Astrocyte of the hippocampus (primary cell): ENCODE measurements at places on chromosomes 16 and 17.
A peak's percentile ranks its signal among the peaks of the same experiment; 100 is the strongest.

DNA sequence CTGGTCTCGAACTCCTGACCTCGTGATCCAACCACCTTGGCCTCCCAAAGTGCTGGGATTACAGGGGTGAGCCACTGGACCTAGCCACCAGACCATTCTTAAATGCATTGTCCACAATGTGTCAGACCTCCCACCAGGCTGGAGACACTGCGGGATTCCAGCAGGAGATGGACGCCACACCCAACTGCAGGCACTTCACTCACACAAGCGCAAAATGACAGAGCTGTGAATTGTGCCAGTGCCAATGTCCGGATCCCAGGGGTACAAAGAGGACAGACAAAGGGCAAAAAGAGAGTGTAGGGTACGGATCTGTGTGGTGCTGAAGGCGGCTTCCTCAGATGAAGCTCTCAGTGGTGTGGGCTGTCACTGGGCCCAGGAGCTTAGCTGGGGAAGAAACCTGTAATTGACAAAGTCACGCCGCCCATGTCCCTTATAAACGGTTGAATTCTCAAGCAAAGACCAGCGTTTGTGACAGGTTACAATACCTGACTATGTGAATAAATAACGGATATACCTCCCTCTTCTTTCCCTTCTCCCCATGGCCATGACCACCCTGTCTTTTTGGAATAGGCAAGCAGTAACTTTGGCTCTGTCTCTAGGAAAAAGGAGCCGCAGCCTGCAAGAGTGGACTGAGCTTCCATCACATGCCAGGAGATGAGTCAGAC, 40.0 kb downstream of the HS3ST3A1 start:
- peak; percentile 94 for DNase-seq

- DNase-seq, result no peak
These were observed 116.0 kb downstream of the SALL1 start for GRCh38 chr16:51035110-51035498.

- peak; percentile 50 for DNase-seq
These were observed 37.4 kb downstream of the AXIN2 start for GRCh38 chr17:65523853-65524664.

DNA sequence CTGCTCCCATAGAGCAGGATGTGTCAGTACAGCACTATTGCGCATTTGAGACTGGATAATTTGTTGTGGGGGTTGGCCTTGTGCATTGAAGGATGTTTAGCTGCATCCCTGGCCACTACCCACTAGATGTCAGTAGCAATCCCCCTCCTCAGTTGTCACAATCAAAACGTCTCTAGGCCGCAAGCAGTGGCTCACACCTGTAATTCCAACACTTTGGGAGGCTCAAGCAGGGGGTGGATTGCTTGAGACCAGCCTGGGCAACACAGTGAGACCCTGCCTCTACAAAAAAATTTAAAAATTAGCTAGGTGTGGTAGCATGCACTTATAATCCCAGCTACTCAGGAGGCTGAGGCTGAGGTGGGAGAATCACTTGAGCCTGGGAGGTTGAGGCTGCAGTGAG, 48.4 kb downstream of the CENPV start:
- DNase-seq, result peak; percentile 64

GRCh38 chr17:1643293-1643998, 2.1 kb downstream of the SCARF1 start:
- peak; percentile 57 for DNase-seq

- no peak for DNase-seq
These were observed 3.0 kb downstream of the PGAP6 start for GRCh38 chr16:378821-379182.

- DNase-seq, result no peak
These were observed 30.4 kb upstream of the SBK1 start for GRCh38 chr16:28261942-28262341.

DNA sequence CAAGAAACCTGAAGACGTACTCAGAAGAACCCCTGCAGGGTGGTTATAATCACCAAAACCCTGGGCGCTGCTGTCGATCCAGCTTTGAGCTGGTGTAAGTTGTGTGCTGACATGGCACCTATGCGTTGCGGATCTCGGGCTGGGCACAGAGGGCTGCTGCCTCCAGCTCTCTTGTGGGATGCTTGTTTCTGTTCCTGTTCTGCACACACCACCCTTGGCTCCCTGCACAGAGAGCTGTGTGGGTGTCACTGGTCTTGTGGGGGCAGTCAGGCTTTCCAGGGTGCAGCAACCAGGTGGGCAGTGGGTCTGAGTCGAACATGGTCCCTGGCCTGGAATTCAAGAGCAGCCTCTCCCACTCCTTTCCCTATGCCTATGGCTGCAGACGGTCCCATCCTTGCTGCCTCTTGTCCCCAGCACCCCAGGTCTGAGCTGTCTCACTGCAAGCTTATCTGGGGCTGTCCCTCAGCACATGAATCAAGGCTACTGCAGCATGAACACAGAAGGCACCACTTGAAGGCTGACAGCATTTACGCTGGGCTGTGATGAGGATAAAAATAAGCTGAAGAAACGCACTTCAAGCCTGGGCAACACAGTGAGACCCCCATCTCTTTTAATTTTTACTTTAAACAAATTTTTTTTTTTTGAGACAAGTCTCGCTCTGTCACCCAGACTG, 20.1 kb downstream of the ZNF276 start:
- DNase-seq, result no peak

DNA sequence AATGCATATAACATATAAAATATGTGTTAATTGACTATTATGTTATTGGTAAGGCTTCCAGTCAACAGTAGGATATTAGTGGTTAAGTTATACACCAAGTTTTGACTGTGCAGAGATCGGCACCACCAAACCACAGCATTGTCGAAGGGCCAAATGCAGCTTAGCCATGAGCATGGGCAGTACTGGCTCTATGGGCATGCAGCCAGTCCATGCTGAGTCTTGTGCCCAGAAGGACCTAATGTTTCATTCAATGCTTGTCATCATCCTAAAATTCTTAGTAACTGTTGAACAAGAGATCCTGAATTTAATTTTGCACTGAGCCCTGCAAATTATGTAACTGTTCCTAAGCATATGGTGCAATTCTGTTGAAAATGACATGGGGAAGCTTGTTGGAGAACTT, 233.4 kb upstream of the HS3ST3A1 start:
- peak; percentile 78 for DNase-seq

DNA sequence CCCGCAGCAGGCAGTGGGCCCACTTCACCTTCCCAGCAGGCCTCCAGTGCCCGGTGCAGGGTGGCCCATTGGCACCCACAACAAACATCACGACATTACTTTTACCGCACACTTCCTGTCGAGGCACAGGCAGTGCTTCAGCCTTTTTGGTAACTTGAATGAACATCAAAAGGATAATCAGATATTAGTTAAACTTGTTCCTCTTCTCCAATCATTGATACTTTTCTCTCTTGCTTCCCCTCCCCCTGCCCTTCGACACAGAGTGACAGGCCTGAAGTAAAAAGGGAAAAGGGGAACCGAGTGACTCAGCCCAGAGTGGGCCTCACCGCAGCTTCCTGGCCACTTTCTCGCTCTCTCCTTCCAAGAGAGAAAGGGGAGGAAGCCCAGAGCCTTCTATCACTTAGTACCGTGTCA, 507.0 kb downstream of the MAF start:
- DNase-seq, result peak; percentile 7

DNA sequence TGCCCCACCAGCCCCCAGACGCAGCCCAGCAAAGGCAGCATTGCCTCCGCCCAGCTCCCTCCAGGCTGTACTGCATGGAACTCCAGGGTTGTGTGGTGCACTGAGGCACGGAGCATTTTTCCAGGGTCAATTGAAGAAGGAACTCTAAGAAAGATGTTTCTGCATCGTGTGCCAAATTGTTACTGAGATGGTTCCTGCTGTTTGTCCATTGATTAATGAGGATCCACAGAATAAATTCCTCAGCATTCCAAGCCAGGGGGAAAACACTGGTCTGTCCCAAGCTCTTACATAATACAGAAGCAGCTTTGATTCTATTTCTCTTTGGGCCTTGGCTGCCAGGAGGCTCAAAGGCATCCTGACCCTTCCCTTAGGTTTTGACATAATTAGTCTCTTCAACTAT, 80.9 kb downstream of the ZNF423 start:
- DNase-seq, result no peak

- DNase-seq, result no peak
These were observed 220.7 kb downstream of the KCNJ2 start for GRCh38 chr17:70390049-70390448.

DNA sequence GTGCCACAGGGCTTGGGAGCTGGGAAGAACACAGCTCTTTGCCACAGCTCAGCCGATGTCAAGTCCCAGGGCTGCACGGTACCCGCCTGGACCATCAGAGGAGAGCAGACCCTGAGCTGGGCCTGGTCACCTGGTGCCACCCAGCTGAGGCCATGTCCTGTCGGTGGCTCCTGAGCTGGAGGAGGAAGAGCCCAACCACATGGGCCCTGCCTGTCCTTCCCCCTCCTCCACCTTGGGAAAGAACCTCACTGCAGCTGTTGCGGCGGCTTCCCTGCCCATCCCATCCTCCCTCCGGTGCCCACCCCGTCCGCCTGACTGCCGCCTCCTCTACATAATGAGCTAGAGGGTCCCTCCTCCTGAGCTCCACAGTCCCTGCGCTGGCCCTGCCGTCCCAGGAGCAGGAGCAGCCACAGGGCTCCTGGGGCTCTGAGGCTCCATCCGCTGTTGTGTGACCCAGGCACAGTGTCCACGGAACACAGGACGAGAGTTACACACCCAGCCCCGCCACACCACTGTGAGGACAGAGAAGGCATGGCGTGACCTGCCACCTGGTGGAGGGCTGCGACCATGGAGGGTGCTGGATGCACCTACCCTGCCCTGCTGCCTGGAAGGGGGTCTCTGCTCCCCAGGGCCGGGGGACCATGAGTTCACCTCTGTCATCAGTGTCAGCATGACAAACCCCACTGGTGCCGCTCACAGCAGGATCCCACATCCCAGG, 21.4 kb upstream of the CHMP6 start:
- peak; percentile 55 for DNase-seq

DNA sequence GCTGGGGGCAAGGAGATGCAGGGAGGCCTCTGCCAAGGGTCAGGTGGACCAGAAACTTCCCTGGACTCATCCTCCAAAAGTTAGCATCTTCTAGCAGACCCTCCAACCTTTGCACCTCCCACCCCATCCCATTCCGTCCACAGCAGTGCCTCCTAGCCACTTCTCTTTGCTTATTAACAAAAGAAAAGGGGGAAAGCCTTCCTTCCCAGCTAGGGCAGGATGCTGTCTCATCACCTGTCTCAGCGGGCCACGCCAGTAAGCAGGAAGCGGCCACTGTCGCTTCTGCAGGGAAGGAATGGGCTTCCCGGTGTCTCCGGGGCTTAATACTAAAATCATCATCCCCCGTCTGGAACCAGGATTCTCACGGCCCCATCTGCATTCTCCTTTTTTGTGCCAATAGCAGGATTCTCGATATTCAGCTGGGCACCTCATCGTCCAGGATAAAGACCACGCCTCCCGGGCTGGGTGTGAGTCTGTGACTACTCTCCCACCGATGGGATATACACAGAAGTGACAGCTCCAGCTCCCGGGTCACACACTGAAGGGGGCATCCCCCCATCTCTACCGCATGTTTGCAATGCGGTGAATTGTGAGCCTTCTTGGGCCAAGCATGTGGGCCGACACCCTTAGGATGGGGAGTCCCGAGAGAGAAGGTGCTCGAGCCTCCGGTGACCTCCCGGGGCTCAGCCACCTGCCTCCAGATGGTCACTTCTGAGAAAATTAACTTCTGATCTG, 15.5 kb upstream of the RBFOX3 start:
- no peak for DNase-seq

GRCh38 chr17:64269687-64270649, 6.9 kb upstream of the TEX2 start:
- peak; percentile 10 for DNase-seq

DNA sequence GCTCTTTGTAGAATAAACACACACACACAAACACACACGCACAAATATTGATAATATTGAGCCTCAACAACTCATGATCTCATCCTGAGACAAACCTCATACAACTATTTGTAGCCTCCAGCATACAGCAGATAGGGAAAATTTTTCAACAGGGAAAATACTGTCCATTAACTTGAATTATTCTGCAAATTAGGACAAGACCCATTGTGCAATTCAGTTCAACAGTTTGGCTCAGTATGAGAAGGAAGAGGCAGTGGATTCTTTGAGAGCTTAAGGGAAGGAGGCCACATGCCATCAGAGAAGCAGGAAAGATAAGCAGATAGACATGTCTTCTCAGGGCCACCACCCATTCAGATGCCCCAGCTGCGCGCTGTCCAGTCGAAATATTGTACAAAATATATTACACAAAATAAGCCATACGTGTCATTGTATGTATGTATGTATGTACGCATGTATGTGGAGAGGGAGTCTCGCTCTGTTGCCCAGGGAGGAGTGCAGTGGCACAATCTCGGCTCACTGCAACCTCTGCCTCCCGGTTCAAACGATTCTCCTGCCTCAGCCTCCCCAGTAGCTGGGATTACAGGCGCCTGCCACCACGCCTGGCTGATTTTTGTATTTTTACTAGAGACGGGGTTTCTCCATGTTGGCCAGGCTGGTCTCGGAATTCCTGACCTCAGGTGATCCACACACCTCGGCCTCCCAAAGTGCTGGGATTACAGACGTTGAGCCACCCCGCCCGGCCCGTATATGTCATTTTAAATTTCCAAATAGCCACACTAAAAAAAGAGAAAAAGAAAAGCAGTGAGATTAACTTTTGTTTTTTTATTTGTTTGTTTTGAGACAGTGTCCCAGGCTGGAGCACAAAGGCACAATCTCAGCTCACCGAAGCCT, 1.8 kb downstream of the ZC3H7A start:
- no peak for DNase-seq

- no peak for DNase-seq
These were observed 8.9 kb downstream of the ZNF319 start for GRCh38 chr16:57991551-57992059.

- DNase-seq, result peak; percentile 44
These were observed 1.4 kb upstream of the CACNA1G start for GRCh38 chr17:50558941-50559614.

- peak; percentile 45 for DNase-seq
These were observed 599 bp downstream of the TOP3A start for GRCh38 chr17:18314059-18314730.

DNA sequence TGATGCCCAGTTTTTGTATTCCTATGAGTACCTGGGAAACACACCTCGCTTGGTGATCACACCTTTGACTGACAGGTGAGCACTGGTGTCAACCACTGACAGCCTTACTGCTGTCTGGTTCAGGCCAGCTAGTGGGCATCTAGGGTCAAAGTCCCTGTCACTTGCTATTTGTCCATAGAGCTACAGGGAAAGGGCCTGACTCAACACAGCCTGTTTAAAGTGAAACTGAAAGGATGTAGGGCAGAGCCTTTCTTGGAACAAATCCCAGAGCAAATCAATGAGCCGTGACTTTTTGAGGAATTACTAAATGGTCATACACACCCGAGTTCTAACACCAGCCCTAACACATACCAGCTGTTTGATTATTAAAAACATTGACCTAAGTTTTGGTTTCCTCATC, 106.8 kb downstream of the DNAH9 start:
- peak; percentile 72 for DNase-seq
